ENCODE measurements at places on chromosomes 3 and 15. TPM values are rescaled to one million over a fixed set of nuclear protein-coding genes. Genes with fewer than 3 reads are reported as not detected.

The DISP2 gene
- total RNA-seq = under 0.01 TPM

The ADGRG7 gene
- not detected for total RNA-seq

The ATP13A4 gene
- total RNA-seq = under 0.01 TPM

The XCR1 gene
- not detected for total RNA-seq

The CTXND1 gene
- total RNA-seq = not detected

The PHLDB2 gene
- total RNA-seq = 90.4 TPM

The JMJD7 gene
- 3.5 TPM for total RNA-seq

The PFKFB4 gene
- total RNA-seq = 4.9 TPM

The CLDN1 gene
- 1.3 TPM for total RNA-seq

The TUSC7 gene
- not detected for total RNA-seq

Measured in vein endothelial cell (primary cell).